ENCODE measurements at places on chromosomes 2 and 18.

- no peak for DNase-seq
Measured at GRCh38 chr2:27893006-27893405, 2.5 kb downstream of the BABAM2 start.

- DNase-seq, result no peak
Measured at GRCh38 chr2:228983700-228984099, 287.4 kb downstream of the PID1 start.

DNA sequence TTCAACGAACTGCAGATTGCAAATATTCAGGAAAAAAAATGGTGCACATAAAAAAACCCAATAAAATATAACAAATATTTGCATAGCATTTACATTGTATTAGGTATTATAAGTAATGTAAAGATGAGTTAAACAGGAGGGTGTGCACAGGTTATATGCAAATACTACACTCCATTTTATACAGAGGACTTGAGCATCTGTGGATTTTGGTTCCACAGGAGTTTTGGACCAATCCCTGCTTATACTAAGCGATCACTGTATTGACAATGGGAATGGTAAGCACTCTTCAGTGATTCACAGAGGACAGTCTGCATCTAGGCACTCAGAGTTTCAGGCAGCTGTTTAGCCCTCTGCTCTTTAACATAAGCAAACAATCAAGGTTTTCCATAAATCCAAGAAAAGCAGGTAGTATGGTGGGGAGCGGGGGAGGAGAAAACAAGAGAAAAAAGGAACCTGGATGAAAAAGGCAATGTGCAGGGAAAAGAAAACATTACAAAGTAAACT lies 206.0 kb upstream of the PARD3B start:
- DNase-seq, result no peak

GRCh38 chr2:64329848-64330247 lies 124.1 kb upstream of the LGALSL start:
- peak; percentile 76 for DNase-seq

- no peak for DNase-seq
Measured at GRCh38 chr2:232523402-232523681, 2.6 kb upstream of the CHRND start.

GRCh38 chr2:43214253-43214652 lies 12.2 kb downstream of the ZFP36L2 start:
- peak; percentile 45 for DNase-seq

DNA sequence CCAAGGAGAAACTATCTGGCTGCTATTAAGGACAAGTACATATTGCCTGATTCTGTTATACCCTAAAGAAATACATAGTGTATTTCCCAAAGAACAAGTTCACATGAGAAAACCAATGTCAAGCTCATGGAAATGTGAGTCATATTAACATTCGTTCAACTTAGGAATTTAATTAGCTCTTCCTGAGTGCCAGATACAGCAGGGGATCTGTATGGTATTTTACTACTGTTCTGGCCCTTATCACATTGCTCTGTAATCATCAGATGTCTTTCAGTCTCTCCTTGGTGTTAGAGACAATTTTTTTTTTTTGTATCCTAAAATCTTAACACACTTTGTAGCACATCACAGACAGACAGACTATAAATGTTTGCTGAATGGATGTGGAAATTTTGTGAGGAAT lies 395.0 kb upstream of the CRIM1 start:
- DNase-seq, result no peak

- no peak for DNase-seq
Measured at GRCh38 chr18:42576124-42576523, 539.4 kb downstream of the RIT2 start.

- DNase-seq, result no peak
Measured at GRCh38 chr2:198916548-198917080, 541.1 kb downstream of the SATB2 start.

- no peak for DNase-seq
Measured at GRCh38 chr18:38520786-38521185, 955.2 kb upstream of the CELF4 start.

GRCh38 chr2:74632209-74632938 lies 15.8 kb downstream of the M1AP start:
- DNase-seq, result no peak

DNA sequence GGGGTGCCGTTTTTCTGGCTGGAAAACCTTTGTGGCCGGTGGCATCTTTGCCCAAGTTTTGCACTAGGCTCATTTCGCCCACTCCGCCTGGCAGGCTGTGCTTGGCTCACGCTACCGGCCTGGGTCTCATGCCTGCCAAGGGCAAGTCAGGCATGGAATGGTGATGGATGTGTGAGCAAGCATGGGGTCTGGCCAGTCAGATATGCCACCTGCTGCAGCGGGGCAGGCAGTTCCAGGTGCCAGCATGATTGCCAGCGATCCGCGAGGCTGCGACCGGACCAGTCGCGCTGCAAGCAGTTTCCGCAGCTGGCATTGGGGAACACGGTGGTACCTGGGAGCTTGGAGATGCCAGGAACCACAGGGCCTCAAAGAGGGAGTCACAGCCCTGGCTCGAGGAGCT lies 40.6 kb downstream of the TAF1B start:
- DNase-seq, result peak; percentile 55

GRCh38 chr2:208103616-208104015 lies 20.7 kb downstream of the CRYGD start:
- no peak for DNase-seq

DNA sequence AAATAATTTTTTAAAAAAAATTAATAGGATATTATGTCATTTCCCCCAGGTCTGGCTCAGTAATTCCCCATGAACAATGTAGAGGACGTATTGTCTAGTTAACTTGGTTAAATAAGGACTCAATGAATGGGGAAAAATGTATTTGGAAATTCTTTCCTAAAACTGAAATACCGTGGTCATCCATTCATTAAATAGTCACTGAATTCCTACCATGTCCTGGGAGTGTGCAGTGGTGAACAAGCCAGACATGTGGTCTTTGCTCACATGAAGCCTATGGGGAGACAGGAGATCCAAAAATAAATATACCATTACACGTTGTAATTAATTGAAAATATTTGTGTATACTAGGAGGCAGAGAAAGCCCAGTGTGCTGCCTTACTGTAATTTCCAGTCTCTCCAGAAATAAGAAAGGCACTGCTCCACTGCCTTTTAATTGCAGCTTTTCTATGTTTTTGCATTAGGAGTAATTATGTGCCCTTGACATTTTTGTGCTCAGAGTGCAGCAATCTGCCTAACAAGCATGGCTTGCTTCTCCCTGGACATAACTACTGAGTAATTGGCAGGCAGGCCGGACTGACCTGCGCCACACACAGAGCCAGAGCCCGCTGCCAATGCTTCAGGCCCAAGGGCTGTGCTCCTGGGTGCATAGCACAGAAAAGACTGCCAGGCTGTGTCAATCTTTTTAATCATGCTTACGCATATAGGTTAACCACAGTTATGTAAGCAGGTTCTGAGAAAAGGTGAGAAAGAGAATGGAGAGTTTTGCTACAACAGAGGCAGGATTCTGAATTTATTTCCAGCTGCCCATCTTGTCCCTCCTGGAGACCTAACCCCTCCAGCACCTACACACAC lies 22.2 kb upstream of the TTC39C start:
- DNase-seq, result peak; percentile 68

DNA sequence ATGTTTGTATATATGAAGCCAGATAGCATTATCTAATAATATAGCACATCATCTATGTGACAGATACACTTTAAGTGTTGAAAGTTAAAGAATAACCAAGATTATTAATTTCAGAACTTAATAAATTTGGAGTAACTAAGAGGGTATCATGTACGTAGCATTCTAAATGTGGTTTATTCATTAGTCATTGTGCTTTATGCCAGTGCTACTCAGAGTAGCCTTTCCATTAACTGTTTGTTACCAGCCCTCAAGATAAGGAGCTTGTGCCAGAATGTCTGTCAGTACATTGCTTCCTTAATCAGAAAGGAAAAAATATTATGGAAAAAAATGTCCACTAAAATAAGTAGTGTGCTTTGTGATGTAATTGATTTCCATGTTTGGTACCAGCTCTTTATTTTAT lies 94.9 kb upstream of the TWSG1 start:
- DNase-seq, result no peak

GRCh38 chr18:27763341-27763740 lies 413.6 kb downstream of the CDH2 start:
- DNase-seq, result no peak

DNA sequence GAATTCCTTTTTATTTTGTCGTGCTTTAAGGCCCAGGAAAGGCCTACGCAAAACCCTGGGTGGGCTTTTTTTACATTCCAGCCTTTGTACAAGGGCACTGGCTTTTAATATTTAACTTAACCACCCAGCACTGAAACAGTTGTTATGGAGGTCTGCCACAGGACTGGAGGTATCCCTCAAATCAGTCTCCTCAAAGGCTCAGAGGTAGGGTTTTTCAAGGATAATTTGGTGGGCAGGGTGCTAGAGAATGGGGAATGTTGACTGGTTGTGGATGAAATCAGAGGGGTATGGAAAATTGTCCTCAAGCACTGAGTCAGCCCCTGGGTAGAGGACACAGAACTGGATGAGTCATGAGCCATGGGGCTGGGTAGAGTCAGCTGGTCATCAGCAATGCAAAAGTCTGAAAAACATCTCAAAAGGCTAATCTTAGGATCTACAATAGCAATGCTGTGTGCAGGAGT lies 443.1 kb downstream of the THSD7B start:
- no peak for DNase-seq

DNA sequence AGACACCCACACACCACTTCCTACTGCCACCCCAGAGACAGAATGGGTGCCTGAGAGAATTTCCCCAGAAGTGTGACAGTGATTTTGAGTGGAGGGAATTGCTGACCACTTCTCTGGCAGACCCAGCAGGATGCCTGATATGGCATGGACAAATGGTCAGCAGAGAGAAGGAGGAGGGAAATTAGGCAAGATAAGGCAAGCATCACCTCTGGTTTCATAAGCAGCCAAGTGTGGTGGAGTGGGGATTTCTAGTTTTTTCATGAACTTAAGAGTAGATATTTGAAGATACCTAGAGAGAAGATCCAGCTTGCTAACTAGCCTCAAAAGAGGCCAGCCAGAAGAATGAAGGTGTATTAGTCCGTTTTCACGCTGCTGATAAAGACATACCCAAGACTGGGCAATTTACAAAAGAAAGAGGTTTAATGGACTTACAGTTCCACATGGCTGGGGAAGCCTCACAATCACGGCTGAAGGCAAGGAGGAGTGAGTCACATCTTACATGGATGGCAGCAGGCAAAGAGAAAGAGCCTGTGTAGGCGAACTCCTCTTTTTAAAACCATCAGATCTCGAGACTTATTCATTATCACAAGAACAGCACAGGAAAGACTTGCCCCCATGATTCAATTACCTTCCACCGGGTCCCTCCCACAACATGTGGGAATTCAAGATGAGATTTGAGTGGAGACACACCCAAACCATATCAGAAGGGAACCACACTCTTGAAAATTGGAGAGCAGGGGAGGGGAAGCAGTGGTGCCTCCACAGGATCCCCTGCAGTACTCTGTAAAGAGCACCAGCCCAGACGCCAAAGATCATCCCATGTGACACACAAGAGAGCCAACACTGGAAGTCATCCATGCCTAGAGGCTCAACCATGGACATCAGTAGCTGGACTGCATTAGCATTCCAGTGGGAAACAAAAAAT lies 64.2 kb downstream of the RBM43 start:
- DNase-seq, result no peak

- DNase-seq, result no peak
Measured at GRCh38 chr2:191202209-191202721, 42.9 kb upstream of the MYO1B start.

- no peak for DNase-seq
Measured at GRCh38 chr2:134763164-134763710, 44.4 kb upstream of the TMEM163 start.

DNA sequence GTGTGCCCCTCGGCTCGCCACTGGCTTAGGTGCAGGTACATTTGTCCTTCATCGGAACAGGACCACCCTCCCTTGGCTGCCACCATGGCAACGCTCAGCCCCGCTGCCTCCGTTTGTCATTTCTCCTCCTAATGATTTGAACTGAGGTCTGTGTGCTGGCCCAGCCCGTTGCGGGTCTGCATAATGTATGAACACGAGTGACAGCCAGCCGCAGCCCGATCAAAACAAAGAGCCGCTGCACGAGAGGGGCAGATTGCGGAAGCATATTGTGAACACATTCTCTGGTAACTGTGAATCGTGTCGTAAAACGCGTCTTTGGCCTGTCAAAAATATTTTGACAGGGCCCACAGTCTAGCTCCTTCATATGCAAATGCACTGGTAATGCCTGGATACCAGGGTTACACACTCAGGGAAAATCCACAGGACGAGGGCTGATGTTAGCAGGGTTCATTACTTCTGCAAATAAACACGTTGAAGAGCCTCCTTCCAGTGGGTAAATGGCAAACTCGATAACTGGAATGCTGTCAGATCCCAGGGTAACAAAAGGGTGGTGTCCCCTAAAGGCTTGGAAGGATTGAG lies 137.0 kb downstream of the AGAP1 start:
- DNase-seq, result no peak

DNA sequence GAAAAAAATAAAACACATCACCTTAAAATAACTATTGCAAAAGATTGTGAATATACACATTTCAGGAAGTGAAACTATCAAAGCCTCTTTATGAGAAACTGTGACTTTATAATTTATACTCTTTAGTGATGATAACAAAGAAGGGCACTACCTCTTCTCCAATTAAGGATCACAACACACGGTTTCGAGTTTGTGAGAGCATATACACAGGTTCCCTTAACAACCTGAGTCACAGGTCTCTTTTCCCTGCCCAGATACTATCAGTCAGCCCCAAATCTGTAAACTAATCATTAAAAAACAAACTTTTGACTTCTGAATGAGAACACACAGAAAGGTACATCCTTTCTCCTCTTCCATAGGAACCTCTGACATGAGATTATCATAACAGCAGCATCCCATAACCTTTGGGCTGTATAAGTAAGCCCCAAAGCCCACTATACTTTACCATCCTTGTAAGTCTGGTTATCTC lies 44.9 kb downstream of the PTPN2 start:
- DNase-seq, result no peak

DNA sequence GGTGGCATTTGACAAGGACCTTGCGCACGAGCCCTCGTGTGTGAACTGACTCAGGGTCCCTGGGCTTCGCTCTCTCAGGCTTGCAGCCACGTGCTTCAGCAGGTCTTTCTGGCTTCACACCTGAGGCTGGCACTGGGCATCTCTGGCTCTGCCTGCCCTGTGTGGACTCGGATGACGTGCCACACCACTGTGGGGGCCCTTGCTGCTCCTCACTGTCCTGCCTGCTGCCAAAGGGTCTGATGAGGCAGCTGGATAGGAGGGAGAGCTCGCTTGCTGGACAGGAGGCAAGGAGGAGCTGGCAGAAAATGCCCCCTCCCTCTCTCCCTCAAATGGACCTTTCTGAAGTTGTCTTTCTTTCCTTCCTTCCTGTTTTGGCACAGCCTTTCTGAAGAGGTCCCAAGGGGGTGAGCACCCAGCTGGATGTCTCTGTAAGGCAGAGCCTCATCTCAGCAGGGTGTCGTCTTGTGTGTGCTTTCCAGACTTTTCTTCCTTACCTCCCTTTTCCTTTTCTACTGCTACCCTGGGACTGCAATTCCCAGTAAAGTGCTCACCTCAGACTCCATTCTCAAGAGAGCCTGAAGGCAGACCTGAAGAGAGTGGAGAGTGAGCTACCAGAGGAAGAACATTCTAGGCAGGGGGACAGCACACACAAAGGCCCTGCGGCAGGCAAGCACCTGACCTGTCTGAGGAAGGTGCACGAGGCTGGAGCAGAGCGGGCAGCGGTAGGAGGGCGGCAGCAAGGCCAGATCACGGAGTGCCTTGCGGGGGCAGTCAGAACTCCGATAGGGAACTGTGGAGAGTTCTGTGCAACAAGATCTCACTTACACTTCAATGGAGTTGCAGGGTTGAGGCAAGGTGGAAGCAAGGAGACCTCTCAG lies 5.3 kb downstream of the PER2 start:
- DNase-seq, result no peak

- DNase-seq, result no peak
Measured at GRCh38 chr18:8908792-8909510, 193.5 kb upstream of the NDUFV2 start.

All from right cardiac atrium (tissue), 5 donors.